Omental fat pad (tissue), 4 donors: ENCODE measurements at places on chromosomes 7 and 10. TPM values are rescaled to one million over a fixed set of nuclear protein-coding genes. Genes with fewer than 3 reads are reported as not detected.

DNA sequence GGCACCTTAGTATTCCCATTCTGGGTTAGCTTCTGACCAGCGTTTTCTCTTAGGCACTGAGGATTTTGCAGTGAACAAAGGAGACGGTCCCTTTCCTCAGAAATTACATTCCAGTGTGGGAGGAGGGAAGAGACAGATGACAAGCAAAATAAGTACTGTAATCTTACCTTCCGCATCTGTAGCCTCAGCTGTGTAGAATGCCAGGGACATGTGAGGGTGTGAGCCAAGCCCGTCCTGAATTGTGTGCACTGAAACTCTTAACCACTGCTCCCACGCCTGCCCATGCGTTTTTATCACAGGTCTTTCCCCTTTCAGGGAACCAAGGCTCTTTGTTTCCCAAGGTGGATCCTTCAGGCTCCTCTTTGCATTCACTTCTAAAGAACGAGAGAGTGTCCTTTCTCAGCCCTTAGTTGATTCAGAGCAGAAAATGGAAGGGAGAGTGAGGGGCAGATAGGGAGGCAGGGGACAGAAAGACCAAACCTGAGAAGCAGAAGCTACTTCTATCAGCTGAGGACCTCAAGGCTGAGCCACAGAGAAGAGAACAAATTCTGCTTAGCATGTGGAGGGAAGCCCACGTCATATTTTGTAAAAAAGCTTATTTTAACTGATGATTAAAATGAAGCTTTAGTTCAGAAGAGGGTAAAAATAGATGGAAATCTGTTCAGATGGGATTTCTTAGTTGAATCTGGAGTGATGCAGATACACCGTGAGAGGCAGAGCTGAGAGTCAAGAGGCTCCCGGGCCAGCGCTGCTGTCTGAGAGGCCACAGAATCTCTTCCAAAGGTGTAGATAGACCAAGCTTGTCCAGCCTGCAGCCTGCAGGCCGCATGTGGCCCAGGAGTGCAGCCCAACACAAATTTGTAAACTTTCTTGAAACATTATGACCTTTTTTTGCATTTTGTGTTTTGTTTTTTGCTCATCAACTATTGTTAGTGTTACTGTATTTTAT is 122.5 kb downstream of the CCNY start:
- DNase-seq: no peak

DNA sequence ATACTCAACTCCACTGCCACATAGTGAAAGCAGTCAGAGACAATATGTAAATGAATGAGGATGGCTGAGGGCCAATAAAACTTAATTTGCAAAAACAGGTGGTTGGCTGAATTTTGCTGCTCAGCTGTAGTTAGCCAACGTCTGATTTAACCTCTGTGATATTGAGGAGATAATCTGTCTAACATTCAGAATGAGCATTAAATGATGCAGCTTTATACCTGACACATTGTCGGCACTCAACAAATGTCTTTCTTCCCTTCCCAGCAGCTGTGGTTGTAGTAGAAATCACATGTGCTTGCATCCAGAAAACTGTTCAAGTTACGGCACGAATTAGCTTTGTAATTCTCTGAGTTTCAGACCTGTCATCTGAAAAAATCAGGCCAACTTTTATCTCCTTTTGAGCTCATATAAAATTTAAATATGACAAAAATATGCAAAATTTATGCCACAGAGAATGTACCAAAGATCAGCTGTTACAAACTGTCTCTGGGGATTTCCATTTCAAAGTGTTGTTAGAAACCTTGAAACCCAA is 1239.7 kb downstream of the GATA3 start:
- DNase-seq: no peak

GRCh38 chr10:124142006-124142739 is 48.8 kb upstream of the CHST15 start:
- no peak for DNase-seq

GRCh38 chr7:156979711-156980110 is 30.2 kb downstream of the NOM1 start:
- DNase-seq: no peak

DNA sequence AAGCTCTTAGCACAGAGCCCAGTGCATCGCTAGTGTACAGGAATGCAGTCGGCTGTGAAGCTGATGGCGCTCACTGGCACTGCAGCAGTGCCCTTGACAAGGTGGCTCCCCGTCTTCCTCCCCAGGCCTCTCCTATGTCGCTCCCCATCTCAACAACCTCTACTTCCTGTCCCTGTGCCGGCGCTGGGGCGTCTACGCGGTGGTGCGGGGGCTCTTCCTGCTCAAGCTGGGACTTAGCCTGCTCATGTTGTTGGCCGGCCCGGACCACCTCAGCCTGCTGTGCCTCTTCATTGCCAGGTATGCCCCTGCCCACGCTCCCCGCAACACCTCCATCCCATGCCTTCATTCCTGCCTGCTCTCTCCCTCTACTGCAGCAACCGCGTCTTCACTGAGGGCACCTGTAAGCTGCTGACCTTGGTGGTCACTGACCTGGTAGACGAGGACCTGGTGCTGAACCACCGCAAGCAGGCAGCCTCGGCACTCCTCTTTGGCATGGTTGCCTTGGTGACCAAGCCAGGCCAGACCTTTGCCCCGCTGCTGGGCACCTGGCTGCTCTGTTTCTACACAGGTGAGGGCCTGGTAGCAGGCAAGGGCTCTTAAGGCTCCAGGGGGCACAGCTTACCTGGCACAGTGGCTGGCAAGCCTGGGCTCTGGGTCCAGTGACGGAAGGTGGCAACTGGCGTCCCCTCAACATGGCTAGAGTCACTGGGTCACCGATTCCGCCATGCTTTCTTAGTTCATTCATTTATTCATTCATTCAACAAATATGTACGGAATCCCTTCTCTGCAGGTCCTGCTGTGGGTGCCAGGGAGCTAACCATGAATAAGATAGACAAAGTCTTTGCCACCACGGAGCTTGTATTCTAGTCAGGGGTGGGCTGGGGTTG is 22.3 kb upstream of the C10orf95 start:
- no peak for DNase-seq

DNA sequence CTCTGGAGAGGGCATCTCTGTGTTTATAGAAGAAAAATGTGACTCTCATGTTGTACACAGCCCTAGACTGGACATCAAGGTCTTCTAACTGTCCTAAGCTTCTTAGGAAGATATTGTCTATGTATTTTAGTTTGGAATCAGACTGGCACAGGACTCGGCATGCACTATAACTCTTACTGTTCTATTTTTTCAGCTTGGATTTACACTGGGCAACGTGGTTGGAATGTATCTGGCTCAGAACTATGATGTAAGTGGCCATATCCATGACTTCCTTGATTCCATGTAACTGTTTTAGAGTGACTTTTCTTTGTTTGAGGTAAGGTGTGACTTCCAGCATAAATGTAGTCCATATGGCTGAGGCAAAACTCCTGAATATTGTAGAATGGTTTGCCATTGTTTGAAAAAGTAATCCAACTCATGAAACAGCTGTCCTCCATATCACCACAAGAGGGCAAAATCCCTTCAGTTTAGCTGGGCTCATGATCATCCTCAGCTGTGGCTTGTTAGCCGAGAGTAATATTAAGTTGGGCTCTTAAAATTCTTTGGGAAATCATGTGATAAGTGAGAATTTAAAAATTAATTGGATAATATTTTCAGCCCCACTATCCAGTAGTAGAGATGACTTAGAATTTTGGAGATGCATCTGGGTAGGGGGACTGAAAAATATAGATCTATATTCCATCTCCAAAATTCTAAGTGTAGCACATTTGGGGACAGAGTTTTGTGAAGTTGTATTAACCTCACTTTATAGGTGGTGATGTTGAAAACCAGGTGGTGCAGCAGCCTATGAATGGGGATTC is 10.4 kb downstream of the STMP1 start:
- no peak for DNase-seq

GRCh38 chr10:101141616-101142532 is 10.8 kb downstream of the TLX1 start:
- DNase-seq: peak; percentile 65

GRCh38 chr7:87599336-87599735 is 1.3 kb downstream of the ABCB1 start:
- no peak for DNase-seq

- no peak for DNase-seq
Measured at GRCh38 chr7:100215895-100216294, 3.9 kb upstream of the PVRIG start.

DNA sequence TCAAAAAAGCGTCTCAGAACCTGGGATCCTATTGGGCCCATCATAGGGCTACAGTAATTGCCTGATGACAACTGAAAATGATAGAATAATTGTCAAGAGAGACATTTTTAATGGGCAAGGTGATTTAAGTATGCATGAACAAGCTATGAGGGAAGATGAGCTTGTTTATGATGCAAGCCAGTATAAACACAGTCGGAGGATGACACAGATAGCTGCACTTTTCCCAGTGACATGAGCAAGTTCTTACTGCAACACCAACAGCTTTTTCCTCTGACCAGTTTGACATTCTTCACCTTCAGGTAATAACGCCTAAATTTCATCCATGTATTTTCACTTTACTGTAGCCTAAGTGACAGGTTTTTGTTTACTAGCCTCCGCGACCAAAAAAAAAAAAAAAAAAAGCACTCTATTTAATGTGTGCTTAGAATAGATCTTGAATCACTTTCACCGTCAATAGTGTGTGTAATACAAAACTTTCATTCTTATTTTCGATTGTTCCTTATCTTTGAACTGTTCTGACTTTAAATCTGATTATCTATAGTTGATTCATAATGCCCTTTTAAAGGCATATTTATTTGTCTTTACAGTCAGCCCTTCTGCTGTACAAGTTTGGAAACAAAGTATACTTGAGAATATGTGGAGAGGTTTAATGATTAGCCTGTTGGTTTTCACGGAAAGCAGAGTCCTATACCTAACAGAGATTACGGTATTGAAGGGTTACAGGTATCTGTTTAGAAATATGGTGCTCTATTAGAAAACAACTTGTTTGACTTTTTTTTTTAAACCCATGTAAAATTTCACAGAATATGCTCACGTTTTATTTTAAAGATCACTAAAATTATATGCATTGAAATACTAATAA is 1.7 kb downstream of the FOXP2 start:
- DNase-seq: no peak

- DNase-seq: no peak
Measured at GRCh38 chr10:114301177-114301576, 62.1 kb downstream of the VWA2 start.

- DNase-seq: no peak
Measured at GRCh38 chr7:150380463-150380862, 1.3 kb downstream of the ZNF775 start.

DNA sequence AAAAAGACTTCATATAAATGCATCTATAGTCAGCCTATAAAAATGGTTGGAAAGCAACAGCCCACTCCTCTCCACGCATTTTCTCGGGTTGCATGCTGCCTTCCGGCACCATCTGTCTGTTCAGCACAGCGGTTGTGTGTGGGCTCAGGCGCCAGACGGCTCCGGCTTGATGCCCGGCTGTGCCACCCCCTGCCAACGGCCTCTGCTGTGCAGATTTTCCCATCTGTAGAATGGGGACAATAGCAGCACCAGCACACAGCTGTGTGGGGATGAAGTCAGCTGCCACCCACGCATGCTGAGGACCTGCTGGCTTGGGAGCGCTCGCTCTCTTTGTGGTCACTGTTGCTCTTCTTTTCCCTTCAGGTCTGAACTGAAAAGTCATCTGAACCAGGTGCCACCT is 19.5 kb downstream of the PRKAG2 start:
- no peak for DNase-seq

GRCh38 chr10:23522345-23522744 is 83.5 kb downstream of the OTUD1 start:
- DNase-seq: no peak

Gene NKX2-3
- 0.63 TPM for total RNA-seq

Gene TSPAN12
- total RNA-seq: 21.3 TPM

Gene SHH
- total RNA-seq: not detected

Gene GNAT3
- not detected for total RNA-seq

Gene CHAT
- not detected for total RNA-seq

Gene PON3
- 3.2 TPM for total RNA-seq

Gene UROS
- 39.5 TPM for total RNA-seq
